ENCODE measurements at places on chromosomes 1 and 21.
A peak's percentile ranks its signal among the peaks of the same experiment; 100 is the strongest.

GRCh38 chr1:51567653-51568052, 48.6 kb upstream of the EPS15 start:
- DNase-seq: no peak

- DNase-seq: peak; percentile 28
Observed at GRCh38 chr1:41728403-41729202, 190.1 kb downstream of the HIVEP3 start.

DNA sequence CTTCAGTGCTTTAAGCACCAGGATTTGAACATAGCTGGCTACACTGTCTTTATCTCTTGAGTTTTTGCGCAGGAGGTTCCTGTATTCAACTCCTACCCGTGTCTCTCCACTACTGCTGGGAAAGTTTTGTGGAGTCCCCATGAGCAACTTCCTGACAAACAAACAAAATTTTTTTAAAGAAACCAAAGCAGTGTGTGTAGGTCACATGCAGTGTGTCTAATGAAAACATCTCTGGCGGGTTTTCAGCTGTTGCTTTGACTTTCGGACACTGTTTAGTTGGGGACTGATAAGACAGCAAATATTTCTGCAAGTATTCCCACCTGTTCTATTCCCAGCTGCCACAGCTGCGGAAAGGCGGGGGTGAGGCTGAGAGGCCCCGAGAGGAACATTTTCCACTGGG, 2.0 kb downstream of the PSEN2 start:
- no peak for DNase-seq

GRCh38 chr1:93620841-93621210, 60.8 kb downstream of the BCAR3 start:
- DNase-seq: no peak

DNA sequence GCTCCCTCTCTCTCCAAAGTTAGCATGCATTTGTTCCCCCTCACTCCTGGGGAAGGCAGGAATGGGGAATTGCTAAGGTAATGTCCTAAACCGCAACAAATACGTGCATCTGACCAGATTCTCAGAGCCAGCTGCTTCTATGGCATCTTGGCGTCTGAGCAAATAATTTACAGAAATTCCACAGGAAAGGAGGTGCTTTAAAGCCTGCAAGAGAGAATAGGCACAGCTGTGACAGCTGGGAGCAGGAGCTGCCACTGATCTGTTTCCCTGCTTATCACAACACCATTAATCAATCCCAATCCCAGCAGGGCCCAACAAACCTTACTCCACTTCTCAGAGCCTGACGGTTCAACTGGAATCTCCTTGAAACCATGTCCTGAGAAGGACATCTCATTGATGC, 83.5 kb upstream of the ZNF281 start:
- no peak for DNase-seq

GRCh38 chr1:244815600-244816099, 19.8 kb upstream of the COX20 start:
- no peak for DNase-seq

DNA sequence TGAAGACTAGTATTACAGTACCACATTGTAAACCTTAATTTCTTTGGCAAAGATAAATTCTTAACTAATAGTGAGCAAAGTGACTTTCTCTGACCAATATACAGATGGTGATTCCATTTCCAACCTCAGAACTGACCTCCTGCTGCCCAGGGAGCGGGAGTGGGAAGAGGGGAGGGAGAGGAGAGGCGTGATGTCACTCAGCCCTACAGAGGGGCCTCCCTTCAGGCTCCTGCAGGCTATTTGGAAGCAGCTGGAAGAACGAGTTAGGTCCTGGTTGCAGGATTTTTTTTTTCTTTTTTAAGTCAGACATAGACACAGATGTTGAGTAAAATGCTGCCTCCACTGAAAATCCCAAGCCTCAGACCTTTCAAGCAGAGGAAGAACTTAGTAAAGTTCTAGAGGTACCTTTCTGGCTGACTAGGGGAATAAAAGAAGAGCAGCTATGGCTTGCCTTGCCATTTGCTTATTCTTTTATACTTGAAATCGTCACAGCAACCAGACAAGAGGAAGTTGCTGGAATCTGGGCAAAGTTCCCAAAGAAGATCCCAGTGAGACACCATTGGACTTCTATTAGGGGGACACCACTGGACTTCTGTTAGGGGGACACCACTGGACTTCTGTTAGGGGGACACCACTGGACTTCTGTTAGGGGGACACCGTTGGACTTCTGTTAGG, 54.5 kb downstream of the EXO1 start:
- DNase-seq: no peak

DNA sequence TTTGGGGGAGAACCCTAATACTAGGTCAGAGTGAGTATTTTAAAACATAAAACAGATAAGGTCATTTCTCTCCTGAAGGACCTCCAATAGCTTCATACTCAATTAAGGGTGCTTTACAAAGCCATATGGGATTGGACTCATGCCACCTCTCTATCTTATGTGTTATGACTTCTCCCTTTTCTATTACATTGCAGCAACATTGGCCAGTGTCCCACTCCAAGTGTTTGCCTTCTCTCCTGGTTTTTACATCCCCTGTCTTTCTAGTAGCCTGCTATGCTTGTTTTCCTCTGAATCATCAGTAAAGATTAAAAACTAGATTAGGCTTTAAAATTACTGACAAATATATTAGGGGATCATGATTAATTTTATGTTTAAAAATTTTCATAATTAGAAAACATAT, 66.6 kb downstream of the SCMH1 start:
- DNase-seq: no peak

DNA sequence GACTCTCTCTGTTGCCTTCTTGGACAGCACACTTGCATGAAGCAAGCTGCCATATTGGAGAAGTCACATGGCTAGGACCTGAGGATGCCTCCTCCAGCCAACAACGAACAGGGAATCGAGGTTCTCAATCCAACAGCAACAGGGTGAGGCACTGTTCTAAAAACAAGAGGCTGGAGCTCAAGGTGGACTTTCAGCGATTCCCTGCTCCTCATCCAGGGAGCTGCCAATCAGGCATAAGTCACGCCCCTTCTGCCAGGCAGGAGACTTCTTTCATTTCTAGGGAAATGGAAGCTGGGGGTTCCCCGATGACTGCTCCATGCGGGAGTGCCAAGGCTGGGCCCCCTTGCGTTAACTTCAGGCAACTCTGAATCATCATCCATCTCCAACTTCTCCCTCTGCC, 22.7 kb upstream of the IFNAR1 start:
- no peak for DNase-seq

- no peak for DNase-seq
Observed at GRCh38 chr1:8089535-8090228, 63.6 kb upstream of the ERRFI1 start.
